Stimulated activated CD4-positive, alpha-beta T cell treated with anti-CD3 and anti-CD28 coated beads, Interleukin-4, amount 100 ng/mL, for 1 hour (primary cell): ENCODE measurements at places on chromosomes 2 and 18.

GRCh38 chr2:71880846-71881610 lies 266.6 kb downstream of the CYP26B1 start:
- no peak for DNase-seq

GRCh38 chr18:7584646-7585275 lies 17.6 kb downstream of the PTPRM start:
- DNase-seq, result no peak

- no peak for DNase-seq
These were observed 51.7 kb upstream of the ATP5MC3 start for GRCh38 chr2:175233135-175233719.

DNA sequence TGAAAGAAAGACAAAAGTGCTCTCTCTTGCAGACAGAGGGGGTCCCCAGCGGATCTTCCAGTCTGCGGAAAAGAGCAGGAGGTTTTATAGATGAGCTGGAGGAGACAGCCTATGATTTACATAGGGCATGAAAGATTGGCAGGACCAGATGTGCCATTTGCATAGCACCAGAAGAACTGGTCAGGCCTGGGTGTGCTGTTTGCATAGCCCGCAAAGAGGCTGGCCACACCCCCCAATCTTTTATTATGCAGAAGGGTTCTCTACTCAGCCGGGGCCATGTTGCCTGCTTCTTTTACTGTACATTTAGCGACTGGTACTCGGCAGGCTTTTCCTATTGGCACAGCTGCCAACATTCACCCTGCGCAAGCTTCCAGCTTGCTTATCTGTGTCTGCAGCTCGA lies 317.6 kb downstream of the GALR1 start:
- no peak for DNase-seq

DNA sequence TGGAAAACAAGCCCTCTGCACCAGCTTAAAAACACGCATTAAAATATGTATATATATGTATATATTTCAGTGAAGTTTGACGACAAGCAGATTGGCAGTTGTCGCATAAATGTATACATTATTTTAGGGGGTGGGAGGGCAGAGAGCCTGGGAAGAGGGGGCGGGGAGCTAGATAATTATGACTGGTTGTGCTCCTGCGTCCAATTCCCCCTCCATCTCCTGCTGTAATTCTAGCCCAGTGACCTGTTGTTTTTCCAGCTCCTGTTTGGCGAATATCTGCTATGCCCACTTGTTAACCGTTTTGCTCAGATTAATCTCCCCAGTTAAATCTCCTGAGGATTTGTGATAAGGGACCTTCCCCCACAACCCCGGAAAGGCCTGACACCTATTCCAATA lies 656 bp downstream of the UNC80 start:
- no peak for DNase-seq

GRCh38 chr2:11932048-11932512 lies 185.6 kb downstream of the LPIN1 start:
- DNase-seq, result no peak

GRCh38 chr18:12939162-12939561 lies 8.6 kb upstream of the SEH1L start:
- no peak for DNase-seq

- DNase-seq, result no peak
These were observed 129.4 kb downstream of the MYO5B start for GRCh38 chr18:50065527-50065926.

- DNase-seq, result no peak
These were observed 77.0 kb downstream of the MBD2 start for GRCh38 chr18:54147439-54147838.

GRCh38 chr2:109105113-109105512 lies 23.9 kb upstream of the SH3RF3 start:
- DNase-seq, result no peak

GRCh38 chr2:121338281-121338680 lies 53.3 kb upstream of the TFCP2L1 start:
- DNase-seq, result no peak
